ENCODE measurements at places on chromosomes 7 and 10.

DNA sequence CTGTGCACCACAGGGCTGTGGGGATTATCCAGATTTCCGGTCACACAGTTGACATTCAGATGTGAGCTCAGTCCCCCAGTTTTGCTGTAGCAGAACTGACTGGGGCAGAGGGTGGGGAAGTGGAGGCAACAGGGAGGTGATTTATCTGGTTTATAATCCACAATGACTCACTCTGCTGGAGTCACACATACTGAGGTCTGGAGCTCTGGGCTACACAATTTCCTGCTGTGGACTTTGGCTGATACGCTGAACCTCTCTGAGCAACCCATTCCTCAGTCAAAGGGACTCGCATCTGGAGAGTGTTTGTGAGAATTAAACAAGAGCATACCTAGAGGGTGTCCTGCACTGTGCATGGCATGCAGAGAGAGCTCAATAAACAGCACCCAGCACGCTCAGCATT, 64.8 kb upstream of the PLPP4 start:
- peaks cover 4% of the 10 kb centered on the region for H3K27me3 ChIP-seq
- H3K4me1 ChIP-seq: no peaks in the 10 kb centered on the region
- no peak overlapping the region for H3K4me3 ChIP-seq
- H3K27ac ChIP-seq: no peak overlapping the region

GRCh38 chr10:67173787-67174186, 248.0 kb downstream of the LRRTM3 start:
- H3K4me1 ChIP-seq: no peaks in the 10 kb centered on the region
- H3K27me3 ChIP-seq: no peaks in the 10 kb centered on the region
- H3K27ac ChIP-seq: no peak overlapping the region
- H3K4me3 ChIP-seq: no peak overlapping the region
- no peak for DNase-seq

GRCh38 chr10:77680065-77680464, 42.5 kb upstream of the KCNMA1 start:
- no peak overlapping the region for H3K27ac ChIP-seq
- H3K4me1 ChIP-seq: peaks cover 10% of the 10 kb centered on the region
- no peak overlapping the region for H3K4me3 ChIP-seq
- DNase-seq: no peak
- H3K27me3 ChIP-seq: peaks cover 5% of the 10 kb centered on the region

DNA sequence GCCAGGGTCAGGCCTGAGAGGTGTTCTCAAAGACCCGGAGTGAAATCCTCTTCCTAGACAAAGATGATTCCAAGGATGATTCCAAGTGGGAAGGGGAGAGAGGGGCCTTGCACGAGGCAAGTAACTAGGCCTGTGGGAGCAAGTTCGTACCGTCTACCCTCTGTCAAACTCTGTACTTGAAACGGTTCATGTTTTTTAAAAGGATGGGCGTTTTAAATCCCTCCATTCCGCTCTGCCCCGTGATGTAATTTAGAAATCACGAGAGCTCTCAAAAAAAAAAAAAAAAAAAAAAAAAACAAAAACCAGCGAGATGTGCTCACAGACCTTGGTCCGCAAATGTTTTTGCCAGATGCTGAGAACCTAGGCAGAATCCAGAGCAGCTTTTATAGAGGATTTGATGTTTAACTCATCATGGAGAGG, 114.7 kb upstream of the CARD11 start:
- H3K36me3 ChIP-seq: no peaks in the 10 kb centered on the region
- no peak for DNase-seq
- no peaks in the 10 kb centered on the region for H3K4me1 ChIP-seq
- no peak overlapping the region for H3K4me3 ChIP-seq
- peaks cover 2% of the 10 kb centered on the region for H3K27me3 ChIP-seq

DNA sequence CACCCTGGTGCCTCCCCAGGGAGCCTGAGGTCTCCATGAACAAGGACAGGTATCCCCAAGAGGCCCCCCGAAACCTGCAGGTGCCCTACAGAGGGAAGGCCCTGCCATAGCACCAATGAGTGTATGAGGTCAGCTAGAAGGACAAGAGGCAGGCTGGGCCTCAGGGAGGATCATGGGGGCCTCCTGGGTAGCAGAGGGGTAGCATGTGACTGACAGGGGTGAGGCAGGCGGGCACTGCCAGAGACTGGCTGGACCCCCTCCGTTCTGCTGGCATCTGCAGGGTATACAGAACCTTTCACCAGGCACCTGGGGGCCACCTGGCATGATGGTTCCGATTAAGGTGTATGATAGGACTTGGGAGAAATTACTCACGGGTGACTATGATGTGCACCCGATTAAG, 79.2 kb upstream of the KCTD7 start:
- no peak overlapping the region for H3K4me3 ChIP-seq
- no peaks in the 10 kb centered on the region for H3K27me3 ChIP-seq
- no peak overlapping the region for H3K27ac ChIP-seq

DNA sequence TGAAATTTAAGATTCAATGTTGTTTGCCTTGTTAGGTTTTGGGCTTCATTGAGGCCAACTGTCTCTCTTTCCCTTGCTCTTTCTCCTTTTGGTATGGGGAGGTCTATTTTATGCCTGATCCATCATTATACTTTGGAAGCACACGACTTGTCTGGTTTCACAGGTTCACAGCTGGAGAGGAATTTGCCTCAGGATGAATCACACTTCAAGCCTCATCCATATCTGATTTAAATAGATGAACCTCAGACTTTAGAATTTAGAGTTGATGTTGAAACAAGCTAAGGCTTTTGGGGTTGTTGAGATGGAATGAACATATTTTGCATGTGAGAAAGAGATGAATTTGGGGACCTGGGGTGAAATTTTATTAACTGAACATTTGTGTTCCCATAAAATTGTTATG, 150.5 kb upstream of the IGFBP3 start:
- H3K4me1 ChIP-seq: no peaks in the 10 kb centered on the region
- no peaks in the 10 kb centered on the region for H3K36me3 ChIP-seq
- H3K4me3 ChIP-seq: no peak overlapping the region
- H3K27me3 ChIP-seq: no peaks in the 10 kb centered on the region
- no peak for DNase-seq

DNA sequence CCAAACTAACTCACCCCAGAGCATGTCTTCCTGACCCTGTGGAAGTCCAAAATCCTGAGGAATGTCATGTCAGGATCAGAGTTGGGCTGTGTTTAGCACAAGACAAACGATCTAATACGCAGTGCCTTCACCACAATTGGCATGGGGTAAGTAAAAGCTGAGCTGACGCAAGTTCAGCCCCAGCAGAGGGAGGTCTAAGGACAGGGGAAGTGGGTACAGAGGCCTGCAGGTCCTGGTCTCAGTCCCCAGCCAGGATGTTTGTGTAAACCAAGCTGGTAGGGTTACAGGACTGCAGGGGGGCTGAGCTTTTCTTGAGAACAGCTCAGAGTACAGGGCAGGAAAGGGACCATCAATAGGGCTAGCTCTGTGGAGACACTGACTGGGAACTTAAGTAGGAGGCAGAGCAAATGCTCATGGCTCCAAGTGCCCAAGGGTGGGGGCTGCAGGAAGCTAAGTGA, 5.3 kb upstream of the KCNIP2 start:
- peak overlapping the region; percentile 47 for H3K4me3 ChIP-seq
- peaks cover 75% of the 10 kb centered on the region for H3K4me1 ChIP-seq
- H3K27ac ChIP-seq: peak overlapping the region; percentile 93
- no peak for DNase-seq
- H3K36me3 ChIP-seq: peaks cover 12% of the 10 kb centered on the region
- H3K27me3 ChIP-seq: peaks cover 15% of the 10 kb centered on the region

DNA sequence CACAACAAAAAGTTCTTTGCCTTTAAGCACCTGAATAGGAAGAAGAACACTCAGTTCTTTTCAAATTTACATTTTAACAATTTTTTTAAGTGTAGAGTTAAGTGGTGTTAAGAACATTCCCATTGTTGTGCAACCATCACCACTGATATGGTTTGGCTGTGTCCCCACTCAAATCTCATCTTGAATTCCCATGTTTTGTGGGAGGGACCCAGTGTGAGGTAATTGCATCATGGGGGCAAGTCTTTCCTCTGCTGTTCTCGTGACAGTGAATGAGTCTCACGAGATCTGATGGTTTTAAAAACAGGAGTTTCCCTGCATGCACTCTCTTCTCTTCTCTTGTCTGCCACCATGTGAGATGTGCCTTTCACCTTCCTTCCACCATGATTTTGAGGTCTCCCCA, 155.7 kb downstream of the PLXNA4 start:
- no peaks in the 10 kb centered on the region for H3K27me3 ChIP-seq
- DNase-seq: no peak
- H3K27ac ChIP-seq: no peak overlapping the region
- peaks cover 10% of the 10 kb centered on the region for H3K4me1 ChIP-seq
- no peak overlapping the region for H3K4me3 ChIP-seq

DNA sequence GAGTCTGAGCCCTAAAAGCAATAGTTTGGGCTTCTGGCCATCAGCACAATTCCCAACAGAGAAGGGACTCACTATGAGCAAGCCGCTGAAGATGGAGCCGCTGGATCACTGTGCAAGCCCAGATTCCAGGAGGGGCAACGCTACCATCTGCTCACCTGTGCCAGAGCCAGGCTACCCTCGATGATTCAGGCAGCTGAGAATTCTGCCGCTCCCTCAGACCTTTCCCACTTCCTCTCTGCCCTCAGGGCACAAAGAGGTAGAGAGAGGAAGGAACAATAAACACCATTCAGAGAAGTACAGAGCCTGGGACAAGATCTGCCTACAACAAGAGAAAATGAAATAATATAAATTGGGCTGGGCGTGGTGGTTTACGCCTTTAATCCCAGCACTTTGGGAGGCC, 98.1 kb downstream of the MYOF start:
- no peak overlapping the region for H3K27ac ChIP-seq
- H3K36me3 ChIP-seq: no peaks in the 10 kb centered on the region
- DNase-seq: no peak
- H3K4me3 ChIP-seq: no peak overlapping the region

GRCh38 chr10:109992485-109992884, 15.3 kb upstream of the ADD3 start:
- peaks cover 4% of the 10 kb centered on the region for H3K4me1 ChIP-seq
- H3K36me3 ChIP-seq: no peaks in the 10 kb centered on the region
- H3K27me3 ChIP-seq: no peaks in the 10 kb centered on the region
- H3K27ac ChIP-seq: no peak overlapping the region
- H3K4me3 ChIP-seq: no peak overlapping the region

- peaks cover 13% of the 10 kb centered on the region for H3K4me1 ChIP-seq
- no peak overlapping the region for H3K27ac ChIP-seq
- H3K36me3 ChIP-seq: no peaks in the 10 kb centered on the region
- no peak for DNase-seq
- no peaks in the 10 kb centered on the region for H3K27me3 ChIP-seq
- no peak overlapping the region for H3K4me3 ChIP-seq
These were observed 40.5 kb upstream of the RNF148 start for GRCh38 chr7:122743211-122743610.

- no peak for DNase-seq
These were observed 324.0 kb upstream of the POT1 start for GRCh38 chr7:125253452-125254190.

- H3K4me1 ChIP-seq: peaks cover 4% of the 10 kb centered on the region
- H3K27ac ChIP-seq: no peak overlapping the region
These were observed 160.4 kb downstream of the RPS24 start for GRCh38 chr10:78194050-78194449.

DNA sequence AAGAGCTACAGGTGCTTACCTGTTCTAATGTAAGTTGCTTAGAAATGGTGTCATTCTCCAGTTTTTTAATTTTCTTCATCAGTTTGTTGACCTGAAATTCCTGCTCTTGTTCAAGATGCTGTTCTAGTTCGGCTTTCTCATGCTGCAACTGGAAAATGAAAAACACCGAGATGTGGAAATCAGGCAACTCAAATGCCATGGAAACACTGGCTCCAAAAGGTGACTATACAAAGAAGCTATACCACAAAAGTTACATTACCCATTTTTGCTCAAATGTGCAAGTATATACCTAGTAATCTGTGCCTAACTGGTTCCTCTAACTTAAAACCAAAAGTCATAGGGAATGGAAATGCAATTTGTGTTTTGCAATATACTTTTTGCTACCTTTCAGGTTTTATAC, 73.8 kb downstream of the CCDC6 start:
- DNase-seq: no peak
- H3K27me3 ChIP-seq: no peaks in the 10 kb centered on the region
- H3K36me3 ChIP-seq: no peaks in the 10 kb centered on the region
- no peak overlapping the region for H3K27ac ChIP-seq

GRCh38 chr10:95532536-95532935, 28.6 kb downstream of the SORBS1 start:
- no peak overlapping the region for H3K4me3 ChIP-seq
- H3K36me3 ChIP-seq: peaks cover 17% of the 10 kb centered on the region
- H3K27me3 ChIP-seq: peaks cover 13% of the 10 kb centered on the region
- H3K4me1 ChIP-seq: peaks cover 88% of the 10 kb centered on the region
- DNase-seq: no peak

- H3K4me1 ChIP-seq: peaks cover 12% of the 10 kb centered on the region
- H3K27me3 ChIP-seq: peaks cover 4% of the 10 kb centered on the region
- H3K4me3 ChIP-seq: no peak overlapping the region
- no peak overlapping the region for H3K27ac ChIP-seq
These were observed 2.8 kb upstream of the CYP3A4 start for GRCh38 chr7:99786726-99787335.

DNA sequence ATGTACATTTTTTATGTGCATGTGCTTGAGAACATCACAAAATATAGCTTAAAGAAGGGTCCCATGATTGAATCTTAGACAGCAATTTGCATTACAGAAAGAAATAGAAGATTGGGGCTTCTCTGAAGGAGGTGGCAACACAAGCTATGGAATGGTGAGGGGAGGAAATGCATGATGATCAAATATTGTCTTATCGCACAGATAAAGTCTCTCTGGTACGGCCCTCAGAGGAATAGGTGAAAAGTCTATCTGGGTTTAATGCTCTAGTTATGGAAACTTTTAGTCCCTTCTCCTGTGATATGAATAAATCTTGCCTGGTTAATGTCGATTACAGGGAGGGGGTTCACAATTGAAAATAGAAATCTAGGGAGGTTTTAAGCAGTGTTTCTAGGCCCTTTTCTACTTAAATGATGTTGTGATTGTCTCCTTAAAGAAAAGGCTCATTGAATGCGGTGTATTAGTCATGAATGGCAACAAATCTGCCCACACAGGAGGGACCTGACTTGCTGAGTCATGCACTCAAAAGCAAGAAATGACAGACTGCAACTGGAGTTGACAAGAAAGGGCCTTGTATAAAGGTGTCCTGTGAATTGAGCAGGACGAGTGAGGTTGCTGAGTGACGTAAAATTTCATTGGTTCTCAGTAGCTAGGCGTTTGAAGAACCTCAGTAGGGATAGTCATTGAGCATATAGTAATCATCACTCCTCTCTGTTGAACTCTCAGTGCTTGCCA, 133.4 kb upstream of the CSTF2T start:
- no peak overlapping the region for H3K4me3 ChIP-seq
- DNase-seq: no peak
- H3K36me3 ChIP-seq: no peaks in the 10 kb centered on the region
- peaks cover 4% of the 10 kb centered on the region for H3K4me1 ChIP-seq

GRCh38 chr10:110323503-110323902, 18.8 kb upstream of the SMNDC1 start:
- no peak for DNase-seq
- H3K27ac ChIP-seq: no peak overlapping the region
- peaks cover under 1% of the 10 kb centered on the region for H3K36me3 ChIP-seq

DNA sequence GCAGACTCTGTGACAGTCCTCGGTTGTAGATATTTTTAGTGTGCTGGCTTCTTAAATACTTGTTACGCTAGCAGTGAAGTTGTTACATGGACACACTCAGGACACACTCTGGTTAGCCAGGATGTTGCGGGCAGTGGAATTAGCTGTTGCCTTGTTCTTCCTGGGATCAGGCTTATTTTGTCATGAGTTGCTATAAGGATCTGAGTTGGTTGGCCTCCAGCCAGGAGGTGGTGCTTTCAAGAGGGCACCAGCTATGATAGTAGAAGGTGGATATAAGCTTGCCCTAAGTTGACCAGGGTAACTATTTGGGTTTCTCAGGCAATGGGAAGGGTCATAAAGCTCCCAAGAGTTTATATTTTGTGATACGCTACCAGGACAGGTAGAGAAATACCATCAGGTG, 150.1 kb upstream of the C1GALT1 start:
- H3K4me3 ChIP-seq: no peak overlapping the region
- H3K27me3 ChIP-seq: peaks cover 2% of the 10 kb centered on the region
- H3K4me1 ChIP-seq: no peaks in the 10 kb centered on the region
- no peak for DNase-seq

Measured in endothelial cell (in vitro differentiated cells).